NCI-H2081 (cell line): ENCODE measurements at places on chromosomes 3 and 15.

GRCh38 chr15:68525815-68526214, 53.0 kb upstream of the CORO2B start:
- no peak for DNase-seq

DNA sequence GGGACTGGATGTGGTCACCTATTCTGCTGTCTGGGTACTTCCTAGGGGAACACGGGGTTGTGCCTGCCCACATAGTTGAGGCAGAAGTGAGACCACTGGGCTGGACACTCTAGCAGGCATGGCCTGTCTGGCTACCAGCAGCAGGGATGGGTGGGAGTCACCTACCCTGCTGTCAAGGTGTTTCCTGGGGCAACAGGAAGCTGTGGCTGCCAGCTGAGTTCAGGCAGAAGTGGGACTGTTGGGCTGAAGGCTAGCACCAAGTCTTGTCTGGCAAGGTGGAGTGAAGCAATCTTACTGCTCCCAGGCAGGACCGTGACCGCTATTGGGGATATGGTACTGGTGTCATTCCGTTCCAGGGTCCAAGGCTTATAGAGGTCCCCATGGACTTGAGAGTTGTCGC, 20.3 kb upstream of the ZDHHC23 start:
- DNase-seq: no peak

DNA sequence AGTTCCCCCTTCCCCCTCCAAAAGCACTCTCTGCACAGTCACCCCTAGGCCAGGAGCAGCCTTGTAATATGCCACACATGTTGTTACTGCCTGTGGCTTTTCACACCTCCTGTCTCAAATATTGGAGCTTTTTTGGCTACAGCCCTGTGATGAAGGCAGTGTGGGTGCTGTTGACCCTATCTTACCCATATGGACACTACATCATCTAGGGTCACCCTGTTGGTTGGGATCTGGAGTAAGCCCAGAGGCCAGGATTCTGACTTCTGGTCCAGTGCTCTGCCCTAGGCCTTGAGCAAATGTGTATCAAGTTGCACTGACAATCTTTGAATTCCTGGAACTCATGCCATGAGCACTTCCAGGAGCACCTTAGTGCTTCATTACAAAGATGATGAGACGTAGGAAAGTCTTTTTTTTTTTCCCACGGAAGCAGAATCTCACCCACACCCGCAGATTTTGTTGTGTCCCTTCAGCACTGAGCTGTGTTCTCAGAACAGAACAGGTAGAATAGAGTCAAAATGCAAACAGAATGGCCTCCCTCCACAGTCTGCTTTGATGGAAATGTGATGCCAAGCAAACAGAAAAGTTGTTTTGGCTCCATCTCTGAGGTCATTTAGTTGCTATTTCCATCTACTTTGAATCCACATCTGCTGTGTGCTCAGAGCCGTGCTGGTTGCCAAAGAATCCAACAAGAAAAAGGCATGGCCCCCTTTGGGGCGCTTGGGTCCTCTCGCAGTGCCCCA, 49.6 kb downstream of the SMAD3 start:
- no peak for DNase-seq

DNA sequence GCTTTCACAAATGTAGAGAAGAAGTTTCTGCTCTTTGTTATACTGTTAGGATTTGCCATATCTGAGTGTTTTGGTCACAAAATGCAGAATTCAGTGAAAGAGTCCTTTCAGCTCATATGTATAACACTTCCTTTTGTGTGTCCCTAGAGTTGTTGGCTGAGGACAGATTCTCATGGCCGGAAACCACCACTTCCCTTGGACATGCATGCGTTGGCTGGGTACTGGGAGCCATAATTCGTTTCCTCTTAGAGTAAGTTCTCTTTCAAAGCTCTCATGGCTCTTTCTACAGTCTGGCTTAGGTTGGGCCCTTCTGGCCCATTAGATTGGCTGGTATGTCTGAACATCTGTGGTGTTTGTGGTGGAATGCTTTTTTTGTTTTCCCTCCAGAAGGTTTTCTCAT, 298.5 kb downstream of the DIPK2A start:
- DNase-seq: no peak

- no peak for DNase-seq
Measured at GRCh38 chr3:125220183-125220582, 7.6 kb upstream of the SLC12A8 start.

DNA sequence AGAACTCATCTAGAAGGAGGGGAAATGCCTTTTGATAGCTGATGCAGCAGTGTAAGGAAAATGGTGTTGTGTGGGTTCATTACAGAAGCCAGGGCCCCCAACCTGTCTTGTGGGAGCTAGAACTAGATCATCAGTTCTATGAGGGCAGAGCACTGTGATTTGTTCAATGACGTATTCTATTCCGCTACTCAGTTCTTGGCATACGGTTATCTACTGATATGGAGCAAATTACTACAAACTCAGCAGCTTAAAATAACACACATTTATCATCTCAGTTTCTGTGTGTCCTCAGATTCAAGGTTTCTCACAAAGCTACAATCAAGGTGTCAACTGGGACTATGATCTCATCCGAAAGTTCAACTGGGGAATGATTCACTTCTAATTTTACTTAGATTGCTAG, 250.5 kb downstream of the FEZF2 start:
- no peak for DNase-seq

- no peak for DNase-seq
Measured at GRCh38 chr3:37315669-37316068, 141.3 kb upstream of the LRRFIP2 start.
